ENCODE measurements at places on chromosomes 11 and 22. TPM values are rescaled to one million over a fixed set of nuclear protein-coding genes. Genes with fewer than 3 reads are reported as not detected.

The PITPNB gene
- total RNA-seq, result 68.6 TPM

The HEPN1 gene
- not detected for total RNA-seq

The TREH gene
- total RNA-seq, result not detected

The NTM gene
- 0.66 TPM for total RNA-seq

The TRIM5 gene
- 71.9 TPM for total RNA-seq

The LUZP2 gene
- total RNA-seq, result not detected

The MAPK8IP2 gene
- 0.13 TPM for total RNA-seq

The MMP7 gene
- 0.57 TPM for total RNA-seq
